T-helper 17 cell (primary cell): ENCODE measurements at places on chromosomes 2 and 18. TPM values are rescaled to one million over a fixed set of nuclear protein-coding genes. Genes with fewer than 3 reads are reported as not detected.

The CMPK2 gene
- 5.9 TPM for total RNA-seq

The G6PC2 gene
- not detected for total RNA-seq

The TEX44 gene
- not detected for total RNA-seq

The C2orf78 gene
- total RNA-seq: not detected

The FBXO41 gene
- total RNA-seq: 13.3 TPM

The BCL2L11 gene
- total RNA-seq: 47.2 TPM

The ARHGEF33 gene
- not detected for total RNA-seq

DNA sequence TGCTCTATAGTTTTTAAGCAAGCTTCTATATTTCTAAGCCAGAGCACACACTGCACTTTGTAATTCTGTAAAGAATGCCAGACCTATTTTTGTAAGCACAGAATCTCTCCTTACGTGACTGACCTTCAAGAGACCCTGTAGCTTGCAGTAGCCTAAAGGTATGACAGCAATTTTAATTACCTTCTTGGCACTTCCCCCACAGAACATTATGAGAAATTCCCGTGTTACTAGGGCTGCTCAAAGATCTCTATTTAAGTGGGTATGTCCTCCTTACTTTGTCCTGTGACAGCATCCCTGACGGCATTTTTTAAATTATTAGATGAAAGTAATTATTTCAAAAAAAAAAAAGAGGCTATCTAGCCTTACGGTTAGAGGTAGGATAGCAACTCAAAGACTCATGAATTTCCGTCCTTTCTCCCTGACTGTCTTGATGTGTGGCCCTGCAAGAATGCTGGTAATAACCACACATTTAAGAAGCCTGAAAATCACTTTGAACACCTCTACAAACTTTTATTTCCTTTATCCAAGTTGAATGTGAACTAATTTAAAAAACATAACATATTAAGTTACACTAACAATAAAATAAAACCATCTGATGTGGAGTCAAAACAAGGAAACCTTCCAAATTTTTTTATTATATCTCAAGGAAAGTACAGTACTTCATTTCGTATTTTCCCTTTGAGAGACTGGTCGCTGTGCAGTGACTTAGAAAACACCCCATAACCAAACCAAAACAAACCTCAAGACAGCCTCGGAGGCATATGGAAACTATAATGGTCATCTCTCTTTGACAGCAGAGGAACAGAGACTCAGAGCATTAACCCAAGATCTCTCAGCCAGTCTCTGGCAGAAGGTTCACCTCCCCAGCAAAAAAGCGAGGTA lies 54.9 kb downstream of the THUMPD2 start:
- DNase-seq: no peak

- DNase-seq: no peak
Observed at GRCh38 chr18:48541026-48541746, 2.4 kb downstream of the CTIF start.

DNA sequence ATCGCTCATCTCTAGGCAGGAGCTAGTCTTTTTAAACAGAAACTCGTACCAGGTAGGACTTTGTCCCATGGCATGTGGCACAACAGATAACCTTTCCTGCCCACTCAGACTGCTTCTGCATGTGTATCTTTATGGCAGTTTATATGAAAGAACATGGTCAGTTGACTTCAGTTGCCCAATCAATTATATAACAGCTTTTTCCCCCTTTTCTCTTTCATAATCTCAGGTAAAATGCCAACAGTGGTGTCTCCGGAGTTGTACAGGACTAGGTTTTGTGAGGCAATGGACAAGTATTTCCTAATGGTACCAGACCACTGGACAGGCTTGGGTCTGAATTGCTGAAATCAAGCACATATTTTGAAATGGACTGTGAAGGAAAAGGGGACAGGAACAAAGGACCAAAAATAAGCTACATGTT lies 51.6 kb upstream of the PTH2R start:
- DNase-seq: no peak

DNA sequence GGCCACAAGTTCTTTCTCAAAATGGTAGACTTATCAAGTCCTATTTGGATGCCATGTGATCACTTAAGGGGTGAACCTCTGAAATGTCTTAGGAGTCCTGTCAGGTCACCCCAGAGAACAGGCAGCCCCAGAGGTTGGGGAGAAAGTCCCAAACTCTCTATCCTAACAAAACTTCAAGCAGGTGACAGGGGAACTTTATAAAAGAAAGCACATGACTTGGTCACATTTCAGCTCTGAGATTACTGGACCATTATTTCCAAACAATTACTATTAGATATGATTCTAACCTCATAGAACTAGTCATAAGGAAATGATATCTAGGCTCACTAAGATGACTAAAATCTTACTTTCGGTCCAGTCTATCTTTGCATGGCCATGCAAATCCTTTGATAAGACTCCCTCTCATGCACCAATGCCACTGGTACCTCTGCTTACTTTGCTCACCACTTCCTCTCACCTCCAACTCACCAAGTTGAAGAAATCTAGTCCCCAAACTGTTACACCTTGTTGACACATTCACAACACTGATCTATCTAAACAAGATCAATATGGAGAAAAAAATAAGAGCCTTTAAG lies 107.0 kb downstream of the GALNT14 start:
- DNase-seq: no peak

DNA sequence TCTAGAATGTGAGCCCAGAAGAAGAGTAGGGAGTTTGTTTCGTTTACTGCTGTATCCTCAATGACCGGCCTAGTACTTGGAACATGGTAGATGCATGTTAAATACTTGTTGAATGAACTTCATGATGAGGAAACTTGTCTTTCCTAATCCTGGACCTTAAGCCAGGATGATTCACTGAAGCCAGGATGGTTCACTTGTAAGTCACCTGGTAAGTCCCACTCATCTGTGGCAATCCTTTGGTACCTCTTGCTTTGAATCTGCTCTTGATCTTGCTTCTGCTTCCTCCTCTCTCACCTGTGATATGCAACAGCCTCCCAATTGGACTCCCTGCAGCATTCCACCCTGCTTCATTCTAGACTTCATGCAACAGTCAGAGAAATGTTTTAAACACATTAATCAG lies 43.6 kb downstream of the QPCT start:
- no peak for DNase-seq

- DNase-seq: no peak
Observed at GRCh38 chr2:197075754-197076337, 149.3 kb upstream of the PGAP1 start.

DNA sequence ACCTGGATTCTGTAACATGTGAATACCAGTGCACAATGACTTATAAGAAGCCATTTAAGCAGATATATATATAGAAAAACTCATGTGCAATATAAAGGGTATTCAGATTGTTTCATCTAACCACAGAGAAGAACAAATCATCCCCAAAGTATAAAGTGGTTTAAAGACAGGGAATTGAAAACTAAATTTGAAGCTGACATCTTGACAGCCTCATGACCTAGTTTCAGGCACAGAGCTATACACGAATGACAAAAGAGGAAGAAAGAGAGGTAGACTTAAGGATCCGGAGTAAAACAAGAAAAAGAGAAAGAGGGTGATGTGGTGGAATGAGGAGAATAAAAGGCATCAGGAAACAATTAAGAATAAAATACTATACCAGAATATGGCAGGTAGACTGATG lies 194.5 kb downstream of the EPHA4 start:
- no peak for DNase-seq

DNA sequence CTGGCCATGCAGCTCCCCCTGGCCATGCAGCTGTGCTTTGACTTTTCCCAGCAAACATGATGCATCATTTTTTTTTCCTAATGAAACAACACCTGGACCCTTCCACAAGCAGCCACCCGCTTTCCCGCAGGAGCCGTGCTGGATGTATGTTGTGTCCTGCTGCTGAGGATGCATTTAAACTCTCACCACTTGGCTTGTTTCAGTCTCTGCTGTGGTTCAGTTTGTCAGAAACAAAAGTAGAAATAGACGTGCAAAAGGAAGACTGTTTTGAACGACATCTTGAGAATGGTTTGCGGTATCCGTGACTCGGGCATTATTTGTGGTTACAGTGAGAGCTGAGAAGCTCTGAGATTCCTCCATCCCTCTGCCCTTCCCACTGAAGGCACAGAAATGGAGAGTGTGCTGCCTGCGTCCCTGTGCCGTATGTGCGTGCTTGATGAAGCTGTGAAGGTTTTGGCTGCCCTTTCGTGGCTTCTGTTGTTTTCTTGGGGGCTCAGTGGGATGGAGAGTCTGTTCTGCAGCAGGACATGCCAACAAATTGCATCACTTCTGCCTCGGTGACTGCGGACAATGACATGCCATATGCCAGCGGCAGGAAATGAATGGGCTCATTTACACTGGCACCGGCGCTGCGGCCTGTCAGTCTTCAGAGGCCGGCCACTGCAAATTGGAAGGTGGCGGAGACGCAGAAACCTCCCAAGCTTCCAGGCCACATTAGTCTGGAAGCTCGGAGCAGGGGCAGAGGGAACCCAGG lies 417.7 kb upstream of the SALL3 start:
- no peak for DNase-seq

GRCh38 chr2:54712516-54712915 lies 10.9 kb upstream of the EML6 start:
- no peak for DNase-seq

DNA sequence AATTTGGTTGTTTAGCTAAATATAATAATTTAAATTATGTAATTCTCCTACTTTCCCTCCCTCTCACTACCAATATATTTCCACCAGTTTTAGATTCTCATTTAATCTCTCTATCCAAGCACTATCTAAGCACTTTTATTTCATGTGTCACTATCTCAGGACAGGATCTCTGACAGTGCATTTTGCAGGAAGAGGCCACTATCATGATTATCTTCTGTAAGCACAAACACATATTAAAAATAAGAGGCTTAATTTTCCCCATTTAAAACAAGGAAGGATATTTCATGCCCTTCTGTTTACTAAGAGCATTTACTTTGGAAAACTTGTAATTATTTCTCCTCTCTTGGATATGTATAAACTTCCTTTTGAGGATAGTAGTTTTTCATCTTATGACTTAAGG lies 726.2 kb upstream of the ZNF804A start:
- no peak for DNase-seq

DNA sequence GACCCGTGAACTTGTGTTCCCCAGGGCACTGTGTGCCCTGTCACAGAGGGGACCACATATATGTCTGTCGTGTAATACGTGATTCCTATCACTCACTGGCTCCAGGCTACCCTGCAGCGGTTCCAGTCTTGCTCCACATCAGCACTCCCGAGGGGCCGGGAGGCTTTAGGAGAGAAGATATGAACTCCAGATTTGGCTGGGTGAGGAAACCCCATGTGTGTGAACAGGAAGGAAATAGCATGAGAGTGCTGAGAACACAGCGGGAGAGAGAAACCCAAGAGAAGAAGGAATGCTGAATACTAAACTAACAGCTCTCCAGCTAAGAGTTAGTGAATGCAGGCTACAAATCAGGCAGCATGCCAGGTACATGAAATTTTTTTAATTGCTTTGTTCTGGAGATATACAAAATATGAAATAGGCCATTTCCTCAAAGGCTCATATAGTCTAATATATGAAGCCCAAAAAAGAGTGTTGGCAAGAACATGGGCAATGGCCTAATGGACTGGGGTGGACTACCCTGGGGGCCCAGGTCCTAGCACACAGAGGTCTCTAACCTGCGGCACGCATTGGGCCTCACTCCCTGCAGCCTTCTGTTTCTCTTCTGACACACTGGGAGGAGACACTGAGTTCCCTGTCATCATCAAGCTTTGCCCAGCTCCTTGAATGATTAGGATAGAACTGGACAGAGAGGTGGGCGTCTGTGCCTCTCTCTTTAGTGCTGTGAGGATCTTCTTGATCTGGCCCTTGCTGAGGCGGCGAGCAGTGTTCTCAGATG lies 372.8 kb upstream of the RAB6C start:
- no peak for DNase-seq

DNA sequence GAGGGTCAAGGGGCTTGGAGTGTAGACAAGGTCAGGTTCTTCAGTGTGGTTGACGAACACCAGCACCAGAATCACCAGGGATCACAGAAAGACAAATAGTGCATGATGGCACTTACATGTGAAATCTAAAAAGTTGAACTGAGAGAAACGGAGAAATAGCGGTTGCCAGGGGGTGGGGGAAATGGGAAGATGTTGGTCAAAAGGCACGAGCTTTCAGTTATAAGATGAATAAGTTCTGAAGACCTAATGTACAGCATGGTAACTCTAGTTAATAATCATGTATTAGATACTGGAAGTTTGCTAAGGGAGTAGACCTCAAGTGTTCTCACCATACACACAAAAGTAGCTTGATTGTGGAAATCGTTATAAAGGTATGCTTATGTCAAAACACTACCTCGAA lies 43.7 kb upstream of the DARS1 start:
- DNase-seq: no peak

DNA sequence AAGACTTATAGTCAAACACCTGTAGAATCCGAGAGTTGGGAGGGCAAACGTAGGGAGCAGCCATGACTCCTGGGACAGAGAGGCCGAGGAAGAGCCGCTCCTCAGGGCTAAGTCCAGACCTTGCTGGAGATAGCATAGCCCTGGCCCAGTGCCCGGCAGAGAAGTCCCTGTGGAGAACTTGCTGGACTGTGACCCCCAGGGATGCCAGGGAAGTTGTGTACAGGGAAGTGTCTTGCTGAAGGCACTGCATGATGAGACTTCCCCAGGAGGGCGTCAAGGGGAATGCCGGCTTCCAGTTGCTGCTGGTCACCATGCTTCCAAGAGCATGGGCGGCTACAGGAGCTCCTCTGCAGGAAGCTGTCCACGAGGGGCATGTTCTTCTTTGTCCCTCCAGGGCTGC lies 8.6 kb upstream of the CNDP1 start:
- DNase-seq: no peak

GRCh38 chr2:134181219-134181618 lies 72.7 kb upstream of the MGAT5 start:
- DNase-seq: peak; percentile 38

GRCh38 chr2:12116228-12116750 lies 369.9 kb downstream of the LPIN1 start:
- DNase-seq: no peak

DNA sequence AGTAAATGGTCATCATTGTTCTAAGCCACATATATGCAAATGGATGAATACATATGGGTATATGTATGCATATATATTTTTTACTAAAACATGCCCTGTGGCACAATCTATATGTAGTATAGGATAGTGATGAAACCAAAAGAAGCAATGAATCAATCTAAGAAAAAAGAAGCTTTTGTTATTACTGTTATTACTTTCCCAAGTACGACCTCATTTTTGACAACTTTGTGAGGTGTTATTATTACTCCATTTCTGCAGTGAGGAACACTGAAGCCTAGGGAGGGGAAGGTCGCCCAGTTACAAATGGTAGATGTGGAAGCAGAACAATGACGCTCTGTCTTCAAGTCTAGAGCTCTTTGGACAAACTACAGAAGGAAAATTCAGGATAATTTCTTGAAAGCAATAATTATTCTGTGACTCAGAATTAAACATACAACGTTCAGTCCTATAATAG lies 38.3 kb downstream of the STAT4 start:
- DNase-seq: no peak

GRCh38 chr2:237096201-237096600 lies 10.5 kb downstream of the COPS8 start:
- no peak for DNase-seq

DNA sequence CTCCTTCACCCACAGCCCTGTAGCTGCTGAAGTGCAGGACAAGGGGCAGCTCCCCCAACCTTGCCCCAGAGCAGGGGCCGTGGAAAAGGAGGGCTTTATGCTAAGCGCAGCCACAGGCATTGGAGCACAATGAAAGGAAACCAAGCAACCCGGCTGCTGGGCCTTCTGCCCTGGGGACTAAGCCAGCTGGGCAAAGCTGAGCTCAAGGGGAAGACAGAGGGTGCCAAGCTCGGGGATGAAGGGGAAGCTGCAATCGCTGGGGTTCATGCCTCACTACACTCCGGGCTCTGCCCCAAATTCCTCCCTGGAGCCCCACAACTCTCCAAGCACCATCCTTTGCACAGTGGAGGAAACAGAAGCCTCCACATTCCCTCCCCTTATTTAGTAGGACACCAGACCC lies 12.4 kb downstream of the SFXN5 start:
- no peak for DNase-seq

- no peak for DNase-seq
Observed at GRCh38 chr2:220165401-220165800, 538.0 kb downstream of the SLC4A3 start.
